ENCODE measurements at places on chromosomes 4 and X.

DNA sequence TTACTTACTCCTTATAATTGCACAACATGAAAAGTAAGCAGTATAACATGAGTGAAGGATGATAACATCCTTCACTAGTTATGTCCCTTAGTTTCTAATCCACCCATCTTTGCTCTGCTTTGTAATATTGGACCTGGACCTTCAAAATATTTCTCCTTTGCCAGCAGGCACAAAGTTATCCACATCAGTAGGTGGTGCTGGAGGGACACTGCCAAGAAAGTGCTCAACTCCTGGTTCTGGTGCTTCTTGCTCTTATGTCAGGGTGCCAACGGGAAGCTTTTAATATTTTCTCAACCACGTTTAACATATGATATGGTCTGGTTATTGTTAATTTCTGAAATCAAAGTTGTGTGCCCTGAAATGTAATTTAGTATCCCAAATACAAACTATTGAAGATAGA lies 49.1 kb downstream of the TMEM165 start:
- no peak for DNase-seq

- DNase-seq, result no peak
These were observed 54.6 kb upstream of the MAP3K15 start for GRCh38 chrX:19569930-19570329.

DNA sequence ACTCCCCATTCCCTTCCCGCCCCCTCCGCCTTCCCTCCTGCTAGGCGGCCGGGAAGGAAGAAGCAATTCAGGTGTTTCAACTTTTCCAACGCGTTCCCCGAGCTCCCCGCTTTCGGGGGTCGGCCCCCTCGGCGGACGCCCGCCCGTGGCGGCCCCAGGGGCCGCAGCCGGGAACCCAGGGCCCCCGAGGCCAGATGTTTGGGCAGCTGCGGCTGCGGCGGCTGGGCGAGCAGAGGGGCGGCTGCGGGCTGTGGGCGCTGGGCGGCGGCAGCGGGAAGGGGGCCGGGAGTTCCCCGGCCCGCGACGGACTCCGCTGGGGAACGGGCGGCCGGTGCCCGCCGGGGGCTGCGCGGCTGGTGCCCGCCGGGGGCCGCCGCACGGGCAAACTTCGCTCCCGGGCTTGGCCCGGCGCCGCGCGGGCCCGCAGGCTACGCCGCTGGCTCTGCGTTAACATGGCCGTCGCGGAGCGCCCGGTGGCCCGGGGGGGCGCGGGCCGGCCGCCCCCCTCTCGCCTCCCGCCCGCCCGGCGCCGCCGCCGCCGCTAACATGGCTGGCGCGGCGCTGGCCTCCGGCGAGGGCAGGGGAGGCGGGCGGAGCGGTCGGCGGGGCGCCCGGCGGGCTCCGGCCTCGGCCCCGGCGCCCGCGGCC lies 510 bp downstream of the HMGB3 start:
- no peak for DNase-seq

DNA sequence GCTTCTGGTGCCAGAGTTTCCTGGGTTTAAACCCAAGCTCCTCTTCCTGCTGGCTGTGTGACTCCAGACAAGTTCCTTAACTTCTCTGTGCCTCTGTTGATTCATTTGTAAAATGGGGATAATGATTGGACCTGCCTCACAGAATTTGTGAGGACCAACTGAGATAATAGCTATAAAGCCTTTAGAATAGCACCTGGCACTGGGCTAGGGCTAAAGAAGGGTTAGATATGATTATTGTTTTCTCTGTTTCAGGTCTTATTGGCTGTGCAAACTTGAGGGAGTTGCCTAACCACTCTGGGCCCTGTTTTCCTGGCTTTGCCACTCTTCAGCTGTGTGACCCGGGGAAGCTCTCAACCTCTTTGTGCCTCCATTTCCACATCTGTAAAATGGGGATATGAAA lies 37.8 kb downstream of the LGI2 start:
- DNase-seq, result no peak

DNA sequence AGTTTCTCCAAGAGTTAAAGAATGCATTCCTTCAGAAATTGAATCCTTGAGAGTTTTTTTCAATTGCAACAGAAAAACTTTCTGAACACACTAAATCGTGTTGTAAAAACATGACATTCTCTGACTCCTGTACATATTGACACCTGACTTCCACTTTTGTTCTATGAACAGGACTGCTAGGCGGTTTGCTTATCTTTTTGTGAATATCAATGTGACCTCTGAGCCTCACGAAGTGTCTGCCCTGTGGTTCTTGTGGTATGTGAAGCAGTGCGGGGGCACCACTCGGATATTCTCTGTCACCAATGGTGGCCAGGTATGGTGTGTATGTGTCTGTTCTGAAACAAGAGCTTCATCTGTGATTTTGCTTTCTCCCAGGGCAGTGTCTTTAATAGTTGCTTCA lies 71.9 kb downstream of the MAOA start:
- no peak for DNase-seq

- DNase-seq, result no peak
These were observed 405 bp downstream of the CENPE start for GRCh38 chr4:103197765-103198110.

DNA sequence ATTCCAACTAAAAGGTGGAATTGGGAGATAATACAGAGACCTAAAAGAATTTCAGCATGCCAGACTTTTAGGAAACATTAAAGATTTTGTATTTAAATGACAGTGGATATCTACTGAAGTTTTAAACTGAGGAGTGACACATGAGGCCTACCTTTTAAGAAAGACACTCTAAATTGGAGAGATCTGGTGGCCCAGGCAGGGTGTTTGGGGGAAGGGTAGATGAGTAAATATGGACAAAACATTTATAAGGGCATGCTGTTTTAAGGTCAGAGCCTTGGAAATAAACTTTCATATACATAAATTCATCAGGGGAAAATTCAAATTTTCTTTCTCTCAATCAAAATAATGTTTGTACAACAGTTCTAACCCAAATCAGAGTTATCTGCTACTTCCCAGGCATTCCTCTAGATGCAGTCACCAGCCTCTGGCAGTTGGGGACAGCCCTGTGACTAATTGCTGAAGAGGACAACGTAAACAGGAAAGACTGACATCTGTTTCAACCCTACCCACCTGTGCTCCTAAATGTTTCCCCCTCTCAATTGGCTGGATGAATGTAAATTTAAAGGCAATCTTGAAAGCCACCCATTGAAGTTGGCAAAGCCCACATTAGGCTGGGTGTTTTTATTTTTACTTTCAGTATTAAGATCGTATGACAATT lies 1646.9 kb upstream of the ADGRL3 start:
- DNase-seq, result no peak

- DNase-seq, result no peak
These were observed 26.3 kb downstream of the EFHC2 start for GRCh38 chrX:44317181-44317580.

- DNase-seq, result peak; percentile 82
These were observed 9.9 kb downstream of the TNIP2 start for GRCh38 chr4:2745981-2746806.

GRCh38 chrX:123801901-123802300 lies 58.0 kb upstream of the XIAP start:
- no peak for DNase-seq

- no peak for DNase-seq
These were observed 21.9 kb downstream of the AP1AR start for GRCh38 chr4:112253382-112254000.

DNA sequence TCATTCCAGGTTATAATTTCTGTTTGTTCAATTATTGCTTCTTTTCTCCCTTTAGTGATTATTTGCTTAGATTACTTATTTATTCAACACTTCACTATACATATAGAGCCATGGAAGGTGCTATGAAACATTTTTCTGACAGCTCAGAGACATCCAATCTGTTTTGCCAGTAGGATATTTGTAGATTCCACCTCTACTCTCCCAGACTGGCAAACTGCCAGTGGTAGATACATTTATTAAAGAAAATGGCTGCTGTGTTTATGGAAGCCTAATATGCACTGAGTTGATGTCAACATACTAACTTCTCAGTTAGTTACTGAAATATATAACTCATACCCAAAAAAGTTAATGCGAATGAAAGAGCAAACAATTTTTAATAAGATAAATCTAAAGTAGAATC lies 348.6 kb downstream of the TRAM1L1 start:
- no peak for DNase-seq

DNA sequence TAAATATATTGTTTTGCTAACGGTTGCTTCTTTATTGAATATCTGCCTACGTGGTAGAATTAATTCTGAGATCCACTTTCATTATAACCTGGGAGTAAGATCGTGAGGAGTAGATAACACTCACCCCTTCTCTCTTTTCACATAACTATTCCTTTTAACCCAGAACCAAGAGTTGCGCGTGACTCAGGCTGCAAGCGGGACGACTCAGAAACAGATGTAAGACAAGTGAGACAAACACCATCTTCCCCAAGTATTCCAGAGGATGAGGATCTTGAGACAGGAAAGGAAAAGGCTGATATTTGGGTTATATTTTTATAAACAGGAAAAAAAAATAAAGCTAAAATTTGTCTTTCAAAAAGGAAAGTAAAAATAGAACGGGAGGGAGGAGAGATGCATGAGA lies 318.8 kb upstream of the NOCT start:
- no peak for DNase-seq

GRCh38 chr4:18923496-18924161 lies 902.1 kb upstream of the LCORL start:
- DNase-seq, result no peak

DNA sequence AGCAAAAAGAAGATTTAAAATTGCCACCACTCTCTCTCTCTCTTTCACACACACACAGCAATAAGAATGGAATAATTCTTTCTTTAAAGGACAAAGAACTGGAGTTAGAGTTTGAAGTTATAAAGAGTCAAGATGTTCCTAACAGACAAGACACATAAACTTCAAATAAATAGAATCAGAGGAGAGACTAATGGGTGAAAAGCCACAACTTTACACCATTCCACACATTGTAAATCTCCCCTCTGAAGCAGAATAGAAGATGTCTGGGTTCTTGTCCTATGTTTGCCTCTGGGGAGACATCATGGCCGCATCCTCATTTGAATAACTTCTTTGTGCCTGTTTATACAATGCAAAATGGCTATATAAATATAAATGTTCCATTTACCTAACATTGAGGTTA lies 39.6 kb downstream of the SLC39A8 start:
- no peak for DNase-seq
